ENCODE measurements at places on chromosomes 7 and 10.

DNA sequence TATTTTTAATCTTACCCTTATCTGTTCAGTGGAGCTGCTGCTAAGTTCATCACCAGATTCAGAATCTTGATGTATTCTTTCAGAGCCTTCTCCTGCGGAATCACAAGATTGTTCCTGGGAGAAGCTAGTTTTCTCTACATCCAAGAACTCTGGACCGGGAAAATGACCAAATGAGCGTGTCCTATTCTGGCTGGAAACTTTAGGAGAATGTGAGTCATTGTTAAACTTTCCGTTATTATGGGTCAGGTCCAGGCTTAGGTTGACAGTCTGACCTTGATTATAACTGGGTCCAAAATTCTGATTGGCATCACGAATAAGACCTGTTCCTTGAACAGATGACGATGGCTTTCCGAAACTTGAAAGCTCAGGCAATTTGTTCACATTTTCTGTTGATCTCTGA is 20.5 kb downstream of the ARHGAP12 start:
- DNase-seq = no peak

- DNase-seq = peak; percentile 66
Observed at GRCh38 chr10:6236349-6237198, 33.8 kb downstream of the PFKFB3 start.

DNA sequence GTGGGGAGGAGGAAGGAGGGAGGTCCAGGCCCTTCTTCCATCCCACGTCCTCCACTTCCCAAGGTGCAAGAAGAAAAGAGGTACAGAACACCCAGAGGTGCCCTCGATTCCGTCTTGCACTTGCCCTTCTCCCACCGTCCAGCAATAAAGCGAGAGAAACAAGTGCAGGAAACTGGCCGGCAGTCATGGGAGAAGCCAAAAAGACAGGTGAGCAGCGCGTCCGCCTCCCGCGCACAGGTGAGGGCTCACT is 1.3 kb downstream of the C10orf95 start:
- no peak for DNase-seq

DNA sequence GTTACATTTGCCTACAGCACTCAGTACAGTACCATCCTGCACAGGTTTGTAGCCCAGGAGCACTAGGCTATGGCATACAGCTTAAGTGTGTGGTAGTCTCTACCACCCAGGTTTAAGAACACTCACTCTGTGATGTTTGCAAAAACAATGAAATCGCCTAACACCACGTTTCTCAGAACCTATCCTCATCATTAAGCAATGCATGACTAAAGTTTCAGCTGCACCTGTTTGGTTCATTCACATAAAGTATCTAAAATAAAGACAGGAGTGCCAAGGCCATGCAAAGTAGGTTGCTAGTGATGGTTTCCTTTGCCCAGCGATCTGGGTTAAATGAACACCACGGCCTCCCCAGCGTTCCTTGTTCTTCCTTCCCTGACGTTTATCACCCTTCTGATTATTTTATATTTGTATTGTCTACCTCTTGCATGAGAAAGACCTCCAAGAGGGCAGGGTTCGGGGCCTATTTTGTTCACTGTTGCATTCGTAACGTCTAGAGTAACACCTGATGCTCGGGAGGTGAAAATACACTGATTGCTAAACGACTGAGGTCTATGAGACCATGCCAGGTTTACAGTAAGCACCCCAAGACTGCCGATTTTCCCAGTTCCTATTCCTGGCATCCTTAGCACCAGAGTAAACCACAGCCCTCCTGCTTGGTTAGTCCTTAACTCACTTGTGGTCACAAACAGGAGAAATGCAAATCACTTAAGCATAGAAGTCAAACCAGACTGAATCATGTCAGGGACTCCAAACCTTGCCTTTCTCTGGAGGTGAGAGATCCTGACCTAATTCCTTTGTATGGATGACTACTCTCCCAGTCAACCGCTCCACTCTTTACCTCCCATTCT is 204.1 kb upstream of the NFE2L3 start:
- DNase-seq = no peak

DNA sequence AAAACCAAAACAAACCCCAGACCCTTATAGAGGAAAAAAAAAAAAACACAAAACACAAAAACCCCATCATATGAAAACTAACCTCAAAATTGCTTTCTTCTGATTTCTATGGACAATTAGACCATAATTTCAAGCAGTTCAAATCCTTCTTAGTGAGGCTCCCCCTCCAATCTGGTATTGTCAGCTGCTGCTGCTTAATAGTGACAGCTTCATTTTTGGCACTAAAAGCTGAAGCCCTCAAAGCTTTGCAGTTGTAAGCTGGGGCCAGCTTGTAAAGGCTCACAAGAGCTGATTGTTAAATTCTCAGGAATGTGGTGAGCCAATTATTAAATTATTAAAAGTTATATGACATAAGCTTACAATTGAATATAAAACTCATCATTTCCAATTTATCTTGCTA is 21.9 kb downstream of the ATXN7L1 start:
- peak; percentile 41 for DNase-seq

GRCh38 chr7:34191771-34192479 is 286.6 kb downstream of the BMPER start:
- peak; percentile 70 for DNase-seq

- DNase-seq = peak; percentile 30
Observed at GRCh38 chr7:133434246-133434865, 181.5 kb downstream of the EXOC4 start.

DNA sequence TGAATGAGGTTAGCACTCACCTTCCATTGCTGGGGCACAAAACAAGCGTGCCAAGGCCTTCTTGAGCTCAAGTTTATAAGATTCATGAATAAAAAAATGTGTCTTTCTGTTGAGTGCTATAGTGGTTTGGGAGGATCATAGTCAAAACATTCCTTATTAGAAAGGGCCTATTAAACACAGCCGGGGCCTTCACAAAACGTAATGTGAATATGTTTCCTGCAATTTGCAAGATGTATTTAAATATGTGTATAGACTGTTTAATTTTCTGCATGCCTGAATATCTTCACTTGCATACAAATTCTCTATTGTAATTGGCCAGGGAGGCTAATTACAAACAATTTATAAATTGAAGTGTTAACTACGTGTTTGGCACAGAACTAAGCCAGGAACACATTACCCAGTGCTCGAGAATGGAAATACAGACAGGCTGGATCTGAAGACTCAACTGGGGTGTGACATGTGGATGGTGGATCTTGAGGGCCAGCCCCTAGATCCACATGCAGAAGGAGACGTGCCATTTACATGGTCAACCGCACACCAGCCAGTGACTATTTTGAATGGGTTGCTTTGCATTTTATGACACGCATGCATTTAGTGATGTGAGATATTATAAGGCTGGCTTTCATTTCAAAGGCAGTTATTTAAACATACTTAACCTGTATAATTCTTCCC is 31.3 kb downstream of the LYZL2 start:
- DNase-seq = peak; percentile 43

DNA sequence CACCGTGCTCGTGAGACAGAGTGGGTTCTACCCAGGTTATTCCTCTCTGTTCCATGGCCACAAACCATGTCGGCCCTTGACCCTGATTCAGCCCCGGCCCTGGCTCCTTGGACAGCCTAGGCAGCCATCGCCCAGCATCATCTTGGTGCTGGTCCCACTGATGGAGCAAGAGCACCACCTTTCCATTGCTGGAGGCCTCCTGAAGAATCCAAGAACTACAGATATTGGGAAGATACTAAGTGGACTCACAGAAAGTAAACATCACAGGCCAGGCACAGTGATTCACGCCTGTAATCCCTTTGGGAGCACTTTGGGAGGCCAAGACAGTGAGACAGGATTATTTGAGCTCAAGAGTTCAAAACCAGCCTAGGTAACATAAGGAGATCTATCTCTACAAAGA is 125.1 kb downstream of the NT5C2 start:
- no peak for DNase-seq

GRCh38 chr7:26705567-26705966 is 158.8 kb downstream of the SKAP2 start:
- DNase-seq = peak; percentile 10

DNA sequence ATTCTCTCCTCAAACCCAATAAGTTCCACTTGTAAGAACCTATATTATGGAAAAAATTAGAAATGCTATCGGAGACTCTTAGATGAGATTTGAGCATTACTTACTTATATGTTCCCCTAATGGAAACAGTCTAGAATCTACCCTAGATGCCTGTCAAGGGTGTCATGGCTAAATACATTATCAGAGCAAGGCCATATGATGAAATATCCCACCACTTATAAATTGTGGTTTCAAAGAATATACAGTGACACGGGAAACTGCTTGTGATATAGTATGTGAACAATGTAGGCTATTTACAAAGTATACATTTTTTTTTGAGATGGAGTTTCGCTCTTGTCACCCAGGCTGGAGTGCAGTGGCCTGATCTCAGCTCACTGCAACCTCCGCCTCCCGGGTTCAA is 46.3 kb upstream of the CTBP2 start:
- DNase-seq = no peak

DNA sequence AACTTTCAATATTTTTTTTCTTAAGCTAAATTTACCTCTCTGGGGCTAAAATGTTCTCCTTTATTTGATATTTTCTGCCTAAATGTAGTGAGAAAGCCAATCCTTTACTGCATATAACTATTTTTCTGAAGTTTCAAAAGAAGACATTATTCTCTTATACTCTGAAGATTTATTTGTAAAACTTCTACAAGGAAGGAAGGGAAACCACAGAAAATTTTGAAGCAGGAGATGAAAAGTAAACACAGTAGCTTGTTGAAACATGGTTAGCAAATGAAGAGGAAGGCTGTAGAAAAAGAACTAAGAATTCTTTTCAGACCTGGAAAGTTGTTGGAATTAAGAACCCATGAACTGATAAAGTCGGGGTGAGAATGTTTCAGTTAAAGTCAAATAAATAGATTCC is 330.3 kb downstream of the HGF start:
- DNase-seq = no peak

DNA sequence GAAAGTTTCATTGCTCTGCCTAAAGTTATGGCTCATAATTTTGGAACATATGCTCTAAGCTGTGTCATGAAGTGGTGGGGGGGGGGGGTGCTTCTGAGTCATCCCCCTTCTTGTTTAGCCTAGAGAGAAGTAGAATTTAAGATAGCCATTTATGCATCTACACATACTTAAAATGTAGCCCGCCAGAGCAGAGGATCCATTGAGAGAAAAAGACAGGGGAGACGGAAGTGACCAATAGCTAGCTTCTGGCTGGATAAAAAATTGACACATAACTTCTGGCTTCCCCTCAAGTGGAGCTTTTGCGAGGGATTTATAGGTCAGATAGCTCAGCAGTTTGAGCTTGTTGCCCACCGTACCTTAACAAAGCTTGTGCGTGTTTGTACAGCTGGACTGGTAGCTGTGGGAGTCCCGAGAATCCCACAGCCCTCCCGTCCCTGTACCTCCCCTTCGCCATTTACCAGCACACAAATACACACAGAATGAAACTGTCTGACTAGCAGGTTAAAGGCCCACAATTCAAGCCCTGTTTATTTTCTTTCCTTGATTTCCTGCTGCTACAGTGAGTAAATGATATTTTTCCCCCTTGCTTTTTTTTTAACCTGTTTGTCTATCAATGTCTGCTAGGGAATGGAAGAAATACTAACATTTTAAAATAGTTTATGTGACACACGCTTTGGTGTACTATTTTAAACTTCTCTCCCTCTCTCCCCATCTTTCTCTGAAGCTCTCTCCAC is 232.6 kb upstream of the FERD3L start:
- DNase-seq = no peak

GRCh38 chr7:2381227-2381626 is 22.2 kb upstream of the CHST12 start:
- DNase-seq = no peak

DNA sequence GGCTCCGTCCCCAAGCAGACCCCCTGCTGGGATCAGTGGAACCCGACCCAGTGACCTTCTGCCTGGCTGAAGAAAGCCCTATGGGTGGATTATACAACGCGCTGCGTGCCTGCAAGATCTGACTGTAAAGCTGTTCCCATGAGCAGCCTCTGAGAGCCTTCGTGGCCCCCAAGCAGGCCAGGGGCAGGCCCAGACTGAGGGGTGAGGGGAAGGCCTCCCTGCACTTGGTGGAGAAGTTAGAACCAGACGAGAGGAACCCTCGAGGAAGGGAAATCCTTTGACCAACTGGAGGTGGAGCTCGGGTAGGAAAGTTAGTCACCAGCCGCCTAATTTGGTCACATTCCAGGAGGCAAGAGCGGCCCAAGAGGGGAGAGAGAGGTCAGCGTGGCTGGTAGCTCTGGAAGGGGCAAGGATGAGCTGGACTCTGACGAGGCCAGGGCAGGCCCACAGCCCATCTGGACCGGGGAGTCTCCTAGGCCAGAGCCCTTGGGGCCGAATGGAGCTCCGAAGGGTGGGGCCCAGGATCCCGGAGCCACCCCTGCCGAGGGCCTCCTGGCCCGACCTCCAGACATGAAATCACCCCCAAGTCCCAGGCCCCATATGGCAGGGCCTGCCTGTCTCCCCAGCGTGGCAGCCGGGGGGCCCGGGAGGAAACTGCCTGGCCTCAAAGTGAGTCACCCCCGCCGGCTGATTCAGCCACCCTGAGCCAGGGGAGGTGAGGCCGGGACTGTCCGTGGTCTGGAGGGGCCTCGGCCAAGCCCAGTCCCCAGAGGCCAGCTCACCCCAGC is 23.3 kb upstream of the PDGFA start:
- DNase-seq = no peak

- DNase-seq = peak; percentile 40
Observed at GRCh38 chr10:58512491-58513187, at the start of gene BICC1. Gene BICC1, plus strand, starts transcription at chr10:58512872. Its CDS starts 272 bp downstream, at chr10:58513144.

DNA sequence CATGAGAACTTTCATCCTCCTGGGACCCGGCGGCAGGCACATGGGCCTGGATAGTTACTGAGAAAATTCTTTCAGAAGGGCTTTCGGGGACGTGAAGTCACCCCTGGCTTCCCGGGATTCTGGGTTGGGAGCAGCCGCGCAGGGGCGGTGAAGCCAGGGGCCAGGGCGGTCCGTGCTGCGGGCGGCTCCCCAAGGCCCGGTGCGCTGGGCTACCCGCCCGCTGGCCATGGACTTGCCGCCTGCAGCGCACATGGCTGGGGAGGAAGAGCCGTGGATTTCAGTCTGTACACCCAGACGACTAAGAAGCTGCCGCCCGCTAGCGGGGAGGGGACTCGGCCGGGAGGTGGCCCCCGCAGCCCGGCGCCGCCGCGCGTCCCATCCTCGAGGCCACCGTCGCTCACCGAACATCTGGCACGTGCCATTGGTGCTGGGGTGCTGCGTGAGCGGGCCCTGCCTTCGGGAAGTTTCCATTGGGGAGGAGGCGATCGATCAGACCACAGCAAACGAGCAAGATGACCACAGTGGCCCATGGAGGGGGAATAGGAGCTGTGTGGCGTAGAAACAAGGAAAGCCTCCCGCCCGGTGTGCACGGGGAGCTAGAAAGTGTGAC is 64.5 kb downstream of the TMEM209 start:
- no peak for DNase-seq

- no peak for DNase-seq
Observed at GRCh38 chr10:116984202-116984990, 20.6 kb downstream of the SHTN1 start.

DNA sequence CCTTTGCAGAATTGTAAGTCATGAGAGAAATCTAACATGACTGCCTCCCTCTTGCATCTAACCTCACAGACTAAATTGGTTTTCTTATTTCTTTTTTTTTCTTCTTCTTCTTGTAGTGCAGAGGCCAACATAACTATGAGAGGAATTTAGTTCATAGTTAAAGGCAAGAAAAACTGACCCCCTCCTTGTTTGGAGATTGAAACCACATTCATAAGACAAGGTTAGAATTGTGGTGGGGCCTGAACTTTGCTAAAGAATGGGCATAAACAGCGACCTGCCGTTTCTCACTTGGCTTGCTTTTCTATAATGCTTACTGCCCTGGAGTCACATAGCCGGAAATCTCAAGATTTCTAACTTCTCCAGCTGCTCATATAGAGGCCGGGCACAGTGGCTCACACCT is 2.4 kb upstream of the POLM start:
- DNase-seq = no peak

- DNase-seq = peak; percentile 68
Observed at GRCh38 chr10:91798649-91799611, 704 bp downstream of the TNKS2 start.
